Stimulated activated CD4-positive, alpha-beta T cell treated with anti-CD3 and anti-CD28 coated beads, TNF-alpha, amount 100 ng/mL, for 24 hours (primary cell): ENCODE measurements at places on chromosomes 16 and 17.

- DNase-seq = no peak
Measured at GRCh38 chr17:66830451-66830850, 4.5 kb upstream of the CACNG5 start.

- no peak for DNase-seq
Measured at GRCh38 chr17:10899281-10899680, 61.4 kb upstream of the PIRT start.

DNA sequence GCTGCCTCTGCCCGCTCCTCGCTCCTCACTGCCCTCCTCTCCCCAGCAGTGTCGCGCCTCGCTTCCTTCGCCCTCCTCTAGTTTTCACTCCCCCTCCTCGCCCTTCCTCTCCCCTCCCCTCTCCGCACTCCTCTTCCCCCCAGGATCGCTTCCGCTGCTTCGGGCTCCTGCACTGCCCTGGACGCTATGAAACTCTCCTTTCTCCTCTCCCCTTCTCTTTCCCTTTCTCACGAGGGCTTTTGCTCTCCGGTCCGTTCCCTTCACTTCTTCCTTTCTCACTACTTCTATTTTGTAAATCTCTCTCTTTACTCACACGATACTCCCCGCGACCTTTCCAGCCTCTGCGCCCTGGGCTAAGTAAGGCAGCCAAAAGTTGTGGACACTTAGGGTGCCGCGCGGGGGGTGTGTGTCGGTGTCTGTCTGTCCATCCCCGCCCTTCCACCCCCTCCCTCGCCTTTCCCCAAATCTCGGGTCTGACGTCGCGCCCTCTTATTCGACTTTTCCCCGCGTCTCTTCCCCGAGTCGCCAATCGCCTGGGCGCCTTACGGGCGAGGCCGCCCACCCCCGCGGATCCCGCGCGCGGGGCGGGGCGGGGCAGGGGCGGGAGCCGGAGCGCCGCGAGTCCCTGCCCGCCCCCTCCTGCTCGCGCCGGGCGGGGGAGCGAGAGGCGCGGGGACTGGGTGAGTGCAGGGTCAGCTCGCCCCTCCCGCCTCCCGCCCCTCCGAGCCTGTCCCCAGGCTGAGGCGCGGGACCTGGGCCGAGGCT, at the start of gene IRX3:
Gene IRX3, minus strand, starts transcription at position 422 of the 765 bp plus-strand sequence. CDS start 737 bp downstream, outside the sequence.
- no peak for DNase-seq

DNA sequence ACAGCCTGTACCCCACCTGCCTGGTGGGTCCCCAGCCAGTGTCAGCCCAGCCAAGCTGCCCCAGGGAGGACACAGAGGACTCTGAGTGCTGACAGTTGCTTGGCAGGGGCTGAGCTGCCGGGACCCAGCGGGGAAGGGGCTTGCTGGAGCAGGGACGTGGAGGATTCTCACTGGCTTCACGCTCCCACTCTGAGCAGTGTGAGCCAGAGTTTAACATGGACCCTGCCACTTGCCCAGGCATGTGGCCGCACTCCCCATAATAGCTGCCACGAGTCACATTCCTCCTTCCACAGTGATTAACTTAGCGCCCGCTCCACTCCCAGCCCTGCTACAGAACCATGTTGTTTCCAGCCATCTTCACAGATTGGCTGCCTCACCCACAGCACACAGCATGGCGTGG, 31.2 kb downstream of the SREBF1 start:
- DNase-seq = no peak

- DNase-seq = no peak
Measured at GRCh38 chr16:29916979-29917378, 9.0 kb downstream of the KCTD13 start.

DNA sequence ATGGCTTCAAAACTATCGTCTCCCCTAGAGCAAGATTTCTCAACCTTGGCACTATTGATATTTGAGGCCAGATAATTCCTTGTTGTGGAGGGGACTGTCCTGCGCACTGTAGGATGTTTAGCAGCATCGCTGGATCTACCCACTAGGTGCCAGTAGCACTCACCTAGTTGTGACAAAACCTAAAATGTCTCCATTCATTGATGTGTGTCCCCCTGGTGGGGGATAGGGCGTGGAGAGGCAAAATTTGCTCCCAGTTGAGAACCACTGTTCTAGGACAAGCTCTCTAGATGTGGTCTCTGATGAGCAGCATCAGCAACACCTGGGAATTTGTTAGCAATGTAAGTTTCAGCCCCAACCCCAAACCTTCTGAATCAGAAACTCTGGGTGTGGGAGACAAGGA, 259.0 kb downstream of the XYLT1 start:
- no peak for DNase-seq

DNA sequence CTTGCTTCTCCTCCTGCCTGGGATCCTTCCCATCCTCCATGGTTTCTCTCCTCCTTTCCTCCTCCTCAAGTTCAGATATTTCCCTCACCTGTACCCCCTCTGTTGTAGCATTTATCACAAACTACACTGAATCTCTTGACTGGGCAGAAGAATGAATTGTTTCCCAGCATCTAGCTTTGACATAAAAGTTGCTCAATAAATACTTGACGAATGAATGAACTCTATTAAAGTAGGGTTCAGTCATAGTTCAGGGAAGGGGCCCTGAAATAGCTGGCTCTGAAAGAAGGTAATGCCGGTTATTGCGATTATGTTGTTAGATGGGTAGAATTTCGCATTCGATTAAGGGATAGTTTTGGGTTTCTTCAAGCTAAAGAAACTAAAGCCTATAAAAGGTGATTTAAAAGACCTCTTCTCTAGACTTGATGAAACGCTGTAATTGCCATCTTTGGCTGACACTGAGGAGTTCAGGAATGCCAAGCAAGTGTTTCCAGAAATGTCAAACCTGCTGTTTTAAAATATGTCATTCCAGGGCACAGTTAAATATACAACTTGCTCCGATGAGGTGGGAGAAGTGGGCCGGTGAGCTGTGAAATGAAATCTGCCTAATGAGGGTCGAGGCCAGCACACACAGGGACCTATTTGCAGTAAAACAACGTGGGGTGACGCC, 1.0 kb upstream of the CPD start:
- no peak for DNase-seq

GRCh38 chr16:57630407-57630797, 2.0 kb downstream of the ADGRG1 start:
- DNase-seq = no peak

- no peak for DNase-seq
Measured at GRCh38 chr17:41885733-41886132, 20.5 kb upstream of the KLHL11 start.
